ENCODE measurements at places on chromosomes 4 and X. TPM values are rescaled to one million over a fixed set of nuclear protein-coding genes. Genes with fewer than 3 reads are reported as not detected.

Gene ANKRD50
- total RNA-seq, result 4.7 TPM

DNA sequence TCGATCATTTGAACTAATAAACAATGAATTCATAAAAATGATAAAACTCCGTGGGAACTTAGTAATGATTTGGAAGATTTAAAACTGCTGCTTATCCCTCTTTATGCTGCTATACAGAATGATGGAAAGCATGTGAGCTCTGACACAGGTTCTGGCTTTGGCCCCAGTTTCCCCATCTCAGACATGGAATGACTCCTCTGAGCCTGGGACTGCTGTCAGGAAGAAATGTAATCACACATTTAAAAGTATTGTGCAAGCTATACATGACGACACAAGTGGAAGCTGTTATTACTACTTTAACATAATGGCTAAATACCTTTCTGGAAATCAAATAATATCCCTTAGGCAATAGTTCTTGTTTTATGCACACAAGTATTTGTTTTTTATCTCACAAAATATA, 161.7 kb downstream of the DCHS2 start:
- DNase-seq, result no peak

GRCh38 chrX:134737721-134738369, 79.6 kb upstream of the PLAC1 start:
- DNase-seq, result no peak

DNA sequence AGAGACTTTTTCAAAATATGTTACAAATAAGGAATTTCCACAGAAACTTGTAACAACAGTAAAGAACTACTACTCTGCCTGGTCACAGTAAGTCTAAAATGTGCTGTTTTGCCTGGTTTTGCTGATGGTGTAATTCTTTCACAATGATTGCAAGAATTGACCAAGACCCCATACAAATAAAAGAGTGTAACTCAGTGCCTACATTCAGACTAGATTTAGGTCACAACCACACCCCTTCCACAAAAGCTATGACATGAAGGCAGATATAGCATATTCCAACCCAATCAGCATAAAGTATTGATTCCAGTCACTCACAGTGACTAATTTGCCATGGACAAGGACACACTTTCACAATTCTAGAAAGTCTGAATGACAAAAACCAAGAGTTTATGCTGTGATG, 53.7 kb upstream of the TMPRSS11F start:
- DNase-seq, result no peak

DNA sequence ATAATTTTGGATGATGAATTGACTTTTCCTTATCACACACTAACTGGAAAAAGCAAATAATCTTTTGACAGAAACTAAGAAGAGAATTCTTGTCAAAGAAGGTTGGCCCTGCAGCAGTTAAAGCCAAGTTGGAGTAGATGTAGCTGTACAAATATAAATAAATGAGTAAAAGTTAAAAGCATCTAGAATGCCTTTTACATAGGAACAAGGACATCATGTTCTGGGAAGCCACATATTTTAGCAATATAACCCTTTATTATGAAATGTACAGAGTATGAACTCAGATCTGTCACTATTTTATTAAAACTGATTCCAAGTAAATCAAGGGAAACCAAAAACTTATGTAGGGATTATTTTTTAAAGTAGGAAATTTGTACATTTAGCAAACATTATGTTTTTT, 269.4 kb upstream of the FAT4 start:
- no peak for DNase-seq

Gene REST
- total RNA-seq, result 13.4 TPM

DNA sequence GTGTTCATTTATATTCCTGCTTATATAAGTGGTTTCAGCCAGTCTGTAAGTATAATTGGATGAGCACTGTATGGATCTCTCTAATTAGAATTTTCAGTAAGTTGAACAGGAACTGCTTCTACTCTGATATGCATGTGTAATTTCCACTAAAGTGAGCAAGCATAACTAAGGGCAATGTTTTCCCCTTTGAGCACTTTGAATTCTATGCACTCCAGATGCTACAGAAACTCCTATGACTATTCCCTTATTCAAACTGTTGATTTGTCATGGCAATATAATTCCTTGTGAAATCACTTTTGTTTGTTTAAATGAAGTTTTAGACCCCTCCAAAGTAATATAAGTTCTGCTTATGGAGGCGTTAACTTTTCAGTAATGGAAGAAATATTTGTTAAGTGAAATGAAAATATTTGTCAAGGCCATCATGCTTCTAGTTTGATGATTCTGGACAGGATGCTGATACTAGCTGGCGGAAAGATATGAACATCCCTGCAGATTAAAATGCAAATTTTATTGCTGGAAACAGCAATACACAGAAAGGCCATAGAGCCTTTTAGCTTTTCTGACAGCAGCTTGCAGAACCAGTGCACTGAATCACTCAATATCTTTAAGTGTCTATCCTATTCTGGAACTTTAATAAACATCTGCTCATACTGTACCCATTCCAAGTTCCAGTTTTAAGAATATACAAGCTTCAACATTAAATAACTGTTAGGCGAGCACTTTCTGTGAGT, 1460.8 kb downstream of the RAPGEF2 start:
- DNase-seq, result no peak

DNA sequence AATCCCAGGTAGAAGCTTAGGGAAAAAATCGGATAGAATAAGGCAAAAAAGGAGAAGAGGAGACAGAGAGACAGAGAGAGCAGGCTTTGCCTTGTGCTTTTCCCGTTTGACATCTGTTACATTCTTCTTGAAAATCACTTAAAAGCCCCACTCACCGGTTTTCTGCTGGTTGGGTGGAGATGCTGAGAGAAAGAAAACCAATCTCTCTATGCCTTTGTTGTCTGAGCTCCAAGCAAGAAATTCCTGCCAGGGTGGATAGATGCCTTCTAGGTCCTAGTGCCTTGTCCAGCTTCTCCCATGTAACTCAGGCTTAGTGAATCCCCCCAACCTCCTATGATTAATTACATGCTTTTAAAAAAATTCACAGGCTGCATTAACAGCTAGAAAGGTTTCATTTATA, at the start of gene DCX:
Gene DCX (minus strand): TSS at position 210 of the 400 bp plus-strand sequence. CDS start 1,794 bp downstream, outside the sequence.
- DNase-seq, result no peak

GRCh38 chr4:17811078-17811603, 362 bp downstream of the NCAPG start:
- no peak for DNase-seq

Gene ARMCX1
- total RNA-seq, result 0.88 TPM

DNA sequence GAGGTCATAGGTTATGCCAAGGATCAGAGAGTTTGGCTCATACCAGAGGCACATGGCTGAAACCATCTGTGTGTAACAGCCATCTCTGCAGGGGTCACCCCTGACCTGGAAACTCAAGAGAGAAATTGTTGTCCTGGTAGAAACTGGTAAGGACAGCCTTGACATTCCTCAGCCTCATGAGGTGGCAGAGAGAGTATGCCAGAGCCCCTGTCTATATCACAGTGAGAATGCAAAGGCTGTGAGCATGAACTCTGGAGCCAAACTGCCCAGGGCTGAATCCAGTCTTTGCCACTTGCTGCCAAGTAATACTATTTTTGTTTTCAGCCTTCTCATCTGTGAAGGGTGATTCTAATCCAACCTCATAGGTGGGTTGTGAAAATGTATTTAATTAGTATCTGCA, 37.1 kb upstream of the CCDC149 start:
- DNase-seq, result no peak

All from left lobe of liver (tissue), 2 donors.